ENCODE measurements at places on chromosomes 5 and 9.

DNA sequence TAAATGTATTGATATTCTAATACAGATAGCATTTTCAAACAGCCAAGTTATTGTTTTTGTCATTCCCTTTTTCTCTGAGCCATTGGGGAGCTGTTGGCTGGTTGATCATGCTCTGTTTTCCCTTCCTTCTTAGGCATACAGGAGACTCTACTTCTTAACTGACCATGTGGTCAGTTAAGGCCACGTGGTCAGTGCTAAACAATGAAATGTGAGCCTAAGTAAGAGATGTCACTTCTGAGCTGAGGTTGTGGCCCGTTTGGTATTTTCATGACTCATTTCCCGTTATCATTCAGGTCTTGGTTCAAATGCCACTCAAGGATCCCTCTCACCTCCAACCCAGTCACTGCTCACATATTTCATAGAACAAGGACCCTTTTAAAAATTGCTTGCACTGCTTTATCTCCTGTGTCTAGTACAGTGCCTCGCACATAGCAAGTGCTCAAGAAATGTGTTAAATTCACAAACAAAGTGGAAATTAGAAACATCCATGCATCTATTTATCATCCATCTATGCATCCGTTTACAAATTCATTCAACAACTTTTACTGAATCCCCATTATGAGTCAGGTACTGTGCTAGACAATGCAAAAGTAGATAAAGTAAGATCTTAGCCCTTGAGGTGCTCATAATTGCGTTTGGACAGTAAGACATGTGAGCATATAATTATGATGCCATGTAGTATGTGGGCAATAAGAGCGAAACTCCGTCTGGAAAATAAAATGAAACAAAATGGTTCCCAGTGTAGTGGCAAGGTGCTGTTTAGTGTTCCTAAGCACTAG, 50.7 kb downstream of the ARRDC3 start:
- no peak for DNase-seq

GRCh38 chr5:42564689-42565356, 141.6 kb downstream of the GHR start:
- no peak for DNase-seq

GRCh38 chr5:119315516-119315949, 40.3 kb upstream of the TNFAIP8 start:
- DNase-seq, result no peak

GRCh38 chr9:7976167-7976755, 176.7 kb upstream of the DMAC1 start:
- DNase-seq, result no peak

DNA sequence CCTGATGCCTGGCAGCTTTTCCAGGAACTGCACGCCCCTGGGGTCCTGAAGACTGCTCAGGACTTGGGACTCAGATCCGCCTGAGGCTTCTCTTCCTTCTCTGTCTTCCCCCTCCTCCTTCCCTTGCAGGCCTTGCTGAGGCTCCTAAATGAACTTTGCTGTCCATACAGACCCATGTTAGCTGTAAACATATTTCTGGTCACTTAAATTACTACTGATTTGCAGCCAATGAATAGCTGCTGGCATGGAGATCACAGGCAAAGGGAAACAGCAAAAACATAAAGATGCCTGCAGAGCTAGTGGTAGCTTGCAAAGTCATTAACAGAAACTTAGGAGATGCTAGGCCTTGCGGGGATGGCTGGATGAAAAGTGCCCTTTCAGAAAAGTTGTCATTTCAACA, 261.9 kb downstream of the GADD45G start:
- DNase-seq, result no peak

DNA sequence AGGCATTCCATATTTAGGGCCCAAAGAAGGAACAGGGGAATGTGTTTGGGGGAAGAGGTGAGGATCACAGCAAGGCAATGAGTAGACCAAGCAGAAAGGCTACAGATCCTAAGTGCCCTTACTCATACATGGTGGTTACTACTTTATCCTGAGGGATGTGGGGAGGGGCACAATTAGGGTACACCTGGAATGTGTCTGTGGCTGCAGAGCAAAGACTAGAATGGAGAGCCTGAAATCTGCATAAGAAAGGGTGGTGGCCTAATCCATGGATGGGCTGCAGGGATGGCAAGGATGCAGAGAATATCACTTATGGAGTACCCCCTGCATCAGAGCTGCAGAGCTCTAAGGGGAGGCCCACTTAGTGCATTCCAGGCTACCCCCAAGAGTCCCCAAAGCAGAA, 352.6 kb upstream of the TRPC7 start:
- DNase-seq, result no peak
